ENCODE measurements at places on chromosomes 16 and 17.

DNA sequence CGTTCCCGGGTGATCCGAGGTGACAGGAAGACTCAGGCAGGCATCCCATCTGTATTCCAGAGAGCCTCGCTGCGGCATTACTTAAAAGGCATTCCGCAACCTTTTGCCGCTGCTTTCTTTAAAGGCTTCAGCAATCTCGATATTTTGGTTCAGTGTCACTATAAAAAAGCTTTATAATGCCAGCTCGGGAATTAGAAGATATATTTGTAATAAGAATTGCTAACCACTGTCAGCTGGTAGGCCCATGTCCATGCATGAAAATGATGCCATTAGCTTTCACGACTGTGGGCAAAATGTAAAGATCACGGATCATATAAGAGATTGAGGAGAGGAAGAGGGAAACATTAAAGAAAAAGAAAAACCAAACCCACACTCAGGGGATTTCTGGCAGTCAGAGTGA lies 578.6 kb upstream of the CDH5 start:
- DNase-seq = no peak

DNA sequence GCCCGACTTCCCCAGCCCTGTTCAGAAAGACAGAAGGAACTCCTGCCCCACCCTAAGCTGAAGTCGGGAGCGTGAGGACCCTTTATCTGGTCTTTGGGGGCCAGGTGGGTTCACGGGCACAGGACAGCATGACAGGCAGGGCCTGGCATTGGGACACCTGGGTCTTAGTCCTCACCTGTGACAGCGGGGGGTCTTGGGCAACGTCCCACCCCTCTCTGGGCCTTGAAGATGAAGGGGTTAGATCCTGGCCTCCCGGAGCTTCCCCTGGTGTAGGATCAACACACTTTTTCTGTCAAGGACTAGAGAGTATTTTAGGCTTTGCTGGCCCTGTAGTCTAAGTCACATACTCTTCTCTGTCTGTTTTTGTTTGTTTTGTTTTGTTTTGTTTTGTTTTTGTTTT lies 65.1 kb downstream of the JPH3 start:
- DNase-seq = no peak

GRCh38 chr17:79839356-79840268 lies at the start of gene CBX4:
CBX4 (minus strand) TSS chr17:79839440; CDS start chr17:79839251, 189 bp downstream.
- peak; percentile 27 for DNase-seq

GRCh38 chr16:10093576-10093975 lies 88.7 kb downstream of the GRIN2A start:
- no peak for DNase-seq

GRCh38 chr17:30513346-30513745 lies 36.1 kb downstream of the GOSR1 start:
- DNase-seq = no peak

DNA sequence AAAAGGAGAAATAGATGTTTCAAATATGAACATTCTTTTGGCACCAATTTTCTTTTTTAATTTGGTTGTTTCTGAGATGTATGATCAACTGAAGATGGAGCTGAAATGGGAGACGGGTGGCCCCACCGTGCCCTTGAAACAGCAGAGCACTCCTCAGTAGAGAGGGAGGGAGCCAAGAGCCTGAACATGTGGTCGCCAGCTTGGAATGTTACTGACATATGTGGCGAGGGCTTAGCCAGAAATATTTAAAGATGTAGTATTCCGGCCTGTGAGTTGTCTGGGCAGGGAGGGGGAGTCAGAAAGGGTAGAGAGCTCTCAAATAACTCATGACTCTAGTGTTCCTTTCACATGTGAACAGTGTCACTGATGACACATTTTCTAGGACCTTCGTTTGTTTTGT lies 13.3 kb upstream of the MRC2 start:
- no peak for DNase-seq

GRCh38 chr16:11413907-11414595 lies 68.8 kb downstream of the RMI2 start:
- no peak for DNase-seq

GRCh38 chr16:66844342-66845079 lies at the start of gene CA7:
CA7 (plus strand) TSS chr16:66844414; CDS start chr16:66844488, 74 bp downstream.
- DNase-seq = no peak

- no peak for DNase-seq
These were observed 38.8 kb downstream of the BAHCC1 start for GRCh38 chr17:81434072-81434471.

- DNase-seq = no peak
These were observed at the start of gene CRYM for GRCh38 chr16:21277927-21278706. CRYM (minus strand) TSS chr16:21278290; CDS start chr16:21278251, 39 bp downstream.

DNA sequence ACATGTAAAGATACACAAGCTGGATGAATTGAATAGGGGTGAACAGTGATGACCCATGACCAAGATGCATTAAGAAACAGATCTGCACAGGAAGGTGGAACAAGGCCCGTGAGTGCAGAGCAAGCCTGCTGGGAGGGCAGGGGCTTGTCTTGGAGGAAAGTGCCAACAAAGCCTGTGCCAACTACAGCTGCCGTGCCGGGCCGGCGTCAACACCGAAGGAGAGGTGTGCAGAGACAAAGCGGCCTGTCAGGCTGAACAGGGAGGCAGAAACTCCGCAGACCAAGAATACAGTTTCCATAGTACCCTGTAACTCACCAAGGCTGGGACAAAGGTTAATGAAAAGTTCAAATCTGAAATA lies 46.7 kb downstream of the ANKRD11 start:
- no peak for DNase-seq

- DNase-seq = no peak
These were observed 219.3 kb downstream of the SPECC1 start for GRCh38 chr17:20228410-20228809.

DNA sequence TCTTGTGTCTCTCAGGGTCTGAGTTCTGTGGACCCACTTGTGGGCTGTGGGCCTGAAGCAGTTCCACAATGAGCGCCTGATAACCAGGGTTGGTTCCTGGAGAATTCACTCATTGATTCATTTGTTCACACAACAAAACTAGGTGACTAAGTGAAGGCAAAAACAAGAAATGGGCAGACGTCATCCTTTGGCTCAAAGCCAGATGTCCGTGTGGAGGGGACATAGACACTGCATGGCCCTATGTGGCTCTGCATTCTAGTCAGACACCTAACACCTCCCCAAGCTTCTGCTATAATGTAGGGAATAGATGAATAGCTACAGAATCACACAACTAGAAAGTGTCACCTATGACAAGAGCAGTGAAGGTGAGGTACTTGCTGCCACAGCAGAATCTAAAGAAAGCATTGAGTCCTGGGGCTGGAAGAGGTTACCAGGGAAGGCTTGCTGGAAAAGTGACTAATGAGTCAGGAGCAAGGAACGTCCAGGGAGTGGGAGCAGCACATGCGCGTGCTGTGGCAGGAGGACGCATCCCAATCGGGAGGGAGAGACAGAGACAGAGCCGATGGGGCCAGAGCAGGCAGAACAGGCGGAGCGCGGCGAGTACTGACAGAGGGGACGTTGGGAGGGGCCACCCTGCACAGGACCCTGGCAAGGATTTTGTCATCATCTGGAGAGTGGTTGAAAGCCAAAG lies 58.9 kb downstream of the CES1 start:
- DNase-seq = no peak

GRCh38 chr16:28136751-28137434 lies 73.4 kb upstream of the GSG1L start:
- no peak for DNase-seq

- no peak for DNase-seq
These were observed 46.6 kb downstream of the HOXB1 start for GRCh38 chr17:48484256-48484655.

DNA sequence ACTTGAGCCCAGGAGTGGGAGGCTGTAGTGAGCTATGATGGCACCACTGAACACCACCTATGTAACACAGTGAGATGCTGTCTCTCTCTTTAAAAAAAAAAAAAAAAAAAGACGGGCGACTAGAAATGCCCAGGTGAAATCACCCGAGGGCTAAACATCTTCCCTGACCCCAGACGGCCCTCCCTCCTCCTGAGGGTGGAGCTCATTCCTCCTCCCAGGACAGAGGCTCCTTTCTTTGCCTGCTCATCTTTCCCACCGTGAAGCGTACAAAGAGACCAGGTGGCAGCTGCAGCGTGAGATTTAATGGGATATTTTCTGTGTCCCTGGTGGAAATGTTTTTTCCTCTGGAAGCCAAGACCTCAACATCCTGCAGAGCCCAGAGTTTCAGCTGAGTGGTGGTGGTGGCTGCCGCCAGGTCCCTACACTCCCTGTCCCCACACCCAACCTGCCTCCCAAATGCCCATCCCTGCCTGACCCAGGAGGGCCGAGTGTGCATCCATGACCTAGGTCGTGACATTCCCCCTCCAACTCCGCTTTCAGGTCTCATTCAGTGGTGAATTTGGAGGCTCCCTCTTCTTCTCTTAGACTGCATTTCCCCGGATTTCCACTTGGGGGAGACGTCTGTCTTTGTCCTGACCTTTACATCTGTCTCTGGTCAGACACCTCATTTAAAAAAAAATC lies 14.4 kb upstream of the GPRC5B start:
- no peak for DNase-seq

DNA sequence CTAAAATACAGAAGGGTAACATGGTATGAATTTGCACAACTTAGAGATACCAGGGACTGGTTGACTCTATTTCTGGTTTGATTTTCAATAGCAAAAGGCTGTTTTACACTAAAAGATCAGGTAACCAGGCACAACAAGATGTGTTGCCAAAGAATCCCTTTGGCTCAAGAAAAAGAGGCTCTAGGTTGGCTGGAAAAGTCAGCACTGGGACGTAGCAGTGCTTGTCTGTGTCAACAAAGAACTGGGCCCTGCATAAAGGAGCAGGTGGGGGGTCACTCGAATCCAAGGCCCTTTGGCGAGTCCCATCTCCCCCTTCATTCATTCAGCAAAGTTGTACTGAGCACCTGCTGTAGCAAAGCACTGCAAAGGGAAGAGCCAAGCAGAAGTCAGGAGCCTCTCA lies 18.4 kb downstream of the SDR42E1 start:
- no peak for DNase-seq

- no peak for DNase-seq
These were observed 15.8 kb downstream of the SLX4 start for GRCh38 chr16:3595521-3596021.

DNA sequence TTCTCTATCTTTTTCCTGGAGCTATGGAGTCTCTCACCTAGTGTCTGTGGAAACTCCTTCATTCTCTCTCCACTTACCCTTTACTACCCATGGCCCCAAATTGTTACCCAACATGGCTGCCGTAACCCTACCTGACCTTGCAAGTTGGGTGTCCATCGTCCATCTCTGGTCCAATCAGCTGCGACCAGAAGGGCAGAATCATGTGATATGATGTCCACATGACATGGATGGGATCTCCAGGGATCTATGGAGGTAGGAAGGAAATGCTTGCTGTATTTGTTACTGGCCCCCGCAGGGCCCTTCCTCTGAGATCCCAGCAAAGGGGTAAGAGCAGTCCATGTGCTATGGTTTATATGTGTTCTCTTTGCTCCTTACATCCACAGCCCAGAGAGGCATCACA lies 8.0 kb upstream of the DRC7 start:
- no peak for DNase-seq
